ENCODE measurements at places on chromosomes 16 and 17.

DNA sequence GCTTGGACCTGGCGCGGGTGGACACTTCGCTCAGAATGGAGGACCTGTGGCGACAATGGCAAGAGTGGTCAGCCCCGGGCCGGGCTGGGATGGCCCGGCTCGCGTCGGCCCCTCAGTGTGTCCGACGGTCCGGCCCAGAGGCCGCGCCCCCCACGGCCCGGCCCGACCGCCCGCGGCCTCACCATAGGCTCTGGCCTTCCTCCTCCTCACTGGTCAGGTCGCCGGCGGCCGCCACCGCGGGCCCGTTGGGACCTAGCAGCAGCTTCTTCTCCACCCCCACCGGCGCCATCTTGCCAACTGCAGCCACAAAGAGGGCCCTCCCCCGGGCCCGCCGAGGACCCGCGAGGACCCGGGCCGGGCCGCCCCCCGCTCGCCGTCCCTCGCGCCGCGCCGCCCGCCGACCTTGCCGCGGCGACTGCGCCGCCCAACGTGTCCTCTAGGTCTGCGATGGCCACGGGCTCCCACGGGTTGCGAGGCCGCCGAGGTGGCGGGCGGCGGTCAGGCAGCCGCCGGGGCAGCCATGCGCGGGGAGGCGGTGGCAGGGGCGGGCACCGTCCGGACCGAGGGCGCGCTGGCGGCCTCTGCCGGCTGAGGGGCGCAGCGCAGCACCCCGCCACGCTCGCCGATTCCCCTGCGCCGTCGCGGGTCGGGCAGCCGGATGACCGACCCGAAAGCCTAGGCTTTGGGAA lies at the start of gene DYNC1LI2:
Gene DYNC1LI2 (minus strand): TSS at position 307 of the 689 bp plus-strand sequence. CDS start 18 bp downstream, at position 289.
- DNase-seq, result peak; percentile 72

DNA sequence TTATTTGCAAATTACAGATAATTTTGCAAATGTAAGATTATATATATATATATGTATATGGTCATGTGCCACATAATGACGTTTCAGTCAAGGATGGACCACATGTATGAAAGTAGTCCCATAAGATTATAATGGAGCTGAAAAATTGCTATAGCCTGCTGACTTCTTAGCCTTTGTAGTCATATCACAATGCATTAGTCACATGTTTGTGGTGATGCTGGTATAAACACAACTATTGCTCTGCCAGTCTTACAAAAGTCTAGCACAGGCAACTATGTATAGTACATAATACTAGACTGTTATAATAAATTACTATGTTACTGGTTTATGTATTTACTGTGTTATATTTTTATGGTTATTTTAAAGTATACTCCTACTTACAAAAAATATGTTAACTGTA lies 444.3 kb downstream of the KCNJ2 start:
- no peak for DNase-seq

GRCh38 chr16:69199382-69199781 lies 12.4 kb downstream of the SNTB2 start:
- DNase-seq, result no peak

- no peak for DNase-seq
Observed at GRCh38 chr16:47486856-47487255, 25.7 kb downstream of the PHKB start.

GRCh38 chr16:90010676-90011507 lies 8.4 kb downstream of the DBNDD1 start:
- DNase-seq, result no peak

DNA sequence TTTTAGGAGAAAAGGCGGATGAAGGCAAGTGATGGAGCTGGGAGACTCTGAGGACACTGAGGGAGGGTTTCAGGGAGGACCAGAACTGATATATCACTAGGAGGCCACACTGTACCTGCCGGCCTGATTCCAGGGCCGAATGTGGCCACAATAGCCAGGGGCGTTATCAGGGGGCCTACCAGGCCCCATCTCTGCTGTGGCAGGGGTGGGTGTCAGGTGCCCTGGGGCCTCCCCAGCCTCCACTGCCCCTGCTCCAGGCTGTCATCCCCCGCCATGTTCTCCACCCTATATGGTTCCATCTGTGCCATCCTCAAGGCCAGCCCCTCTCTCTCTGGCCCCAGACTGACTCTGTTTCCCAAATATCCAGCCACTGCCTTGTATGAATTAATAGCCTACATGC lies 246.5 kb downstream of the GSG1L start:
- DNase-seq, result no peak

DNA sequence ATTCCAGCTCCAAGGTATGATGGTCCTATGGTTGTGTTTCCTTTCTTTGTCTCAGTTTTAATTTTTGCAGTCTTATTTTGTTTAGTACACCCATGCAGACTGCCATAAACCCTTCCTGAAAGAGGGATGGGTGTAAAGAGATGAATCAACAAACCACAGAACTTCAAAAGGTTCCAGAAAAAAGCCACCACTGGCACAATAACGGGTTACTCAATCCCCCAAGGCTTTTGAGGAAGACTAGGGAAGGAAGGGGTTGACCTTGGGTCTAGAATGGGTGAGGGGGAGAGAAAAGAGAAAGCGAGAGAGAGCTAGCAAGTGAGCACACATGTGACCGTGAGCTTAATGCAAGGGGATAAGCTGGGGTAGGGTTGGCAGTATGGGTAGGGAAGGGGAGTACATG lies 168.1 kb downstream of the XYLT1 start:
- no peak for DNase-seq

- DNase-seq, result peak; percentile 86
Observed at GRCh38 chr17:75250009-75250471, 11.4 kb downstream of the GGA3 start.

DNA sequence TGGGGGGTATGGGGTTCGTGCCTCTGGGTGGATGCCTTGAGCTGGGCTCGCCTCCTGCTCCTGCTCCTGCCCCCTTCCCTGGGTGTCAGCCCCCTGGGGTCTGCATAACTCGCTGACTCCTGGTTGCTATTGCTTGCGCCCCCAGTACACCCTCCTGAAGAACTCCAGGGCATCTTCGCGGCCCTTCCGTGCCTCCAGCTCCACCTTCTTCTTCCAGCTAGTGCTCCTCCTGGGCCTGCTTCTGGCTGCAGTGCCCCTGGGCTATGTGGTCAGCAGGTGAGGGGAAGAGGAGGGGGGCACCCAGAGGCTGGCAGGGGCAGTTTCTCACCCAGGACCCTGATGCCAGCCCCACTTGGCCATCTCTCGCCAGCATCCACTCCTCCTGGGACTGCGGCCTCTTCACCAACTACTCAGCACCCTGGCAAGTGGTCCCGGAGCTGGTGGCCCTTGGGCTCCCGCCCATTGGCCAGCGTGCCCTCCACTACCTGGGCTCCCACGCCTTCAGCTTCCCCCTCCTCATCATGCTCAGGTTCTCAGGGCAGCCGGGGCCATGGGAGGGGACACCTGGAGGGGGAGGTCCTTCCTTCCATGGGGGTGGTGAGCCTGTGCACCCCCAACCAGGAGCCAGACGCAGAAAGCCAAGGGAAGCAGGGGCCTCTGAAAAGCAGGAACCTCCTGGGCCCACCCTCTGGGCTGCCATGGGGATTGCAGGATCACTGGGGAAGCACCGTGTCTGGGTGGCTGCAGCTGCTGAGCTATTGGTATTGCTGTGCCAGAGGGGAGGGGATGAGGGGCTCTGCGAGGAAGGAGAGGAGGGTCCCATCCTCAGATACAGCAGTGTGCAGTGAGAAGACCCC lies 7.8 kb upstream of the C17orf99 start:
- no peak for DNase-seq

GRCh38 chr17:70144260-70144846 lies 25.0 kb upstream of the KCNJ2 start:
- no peak for DNase-seq

DNA sequence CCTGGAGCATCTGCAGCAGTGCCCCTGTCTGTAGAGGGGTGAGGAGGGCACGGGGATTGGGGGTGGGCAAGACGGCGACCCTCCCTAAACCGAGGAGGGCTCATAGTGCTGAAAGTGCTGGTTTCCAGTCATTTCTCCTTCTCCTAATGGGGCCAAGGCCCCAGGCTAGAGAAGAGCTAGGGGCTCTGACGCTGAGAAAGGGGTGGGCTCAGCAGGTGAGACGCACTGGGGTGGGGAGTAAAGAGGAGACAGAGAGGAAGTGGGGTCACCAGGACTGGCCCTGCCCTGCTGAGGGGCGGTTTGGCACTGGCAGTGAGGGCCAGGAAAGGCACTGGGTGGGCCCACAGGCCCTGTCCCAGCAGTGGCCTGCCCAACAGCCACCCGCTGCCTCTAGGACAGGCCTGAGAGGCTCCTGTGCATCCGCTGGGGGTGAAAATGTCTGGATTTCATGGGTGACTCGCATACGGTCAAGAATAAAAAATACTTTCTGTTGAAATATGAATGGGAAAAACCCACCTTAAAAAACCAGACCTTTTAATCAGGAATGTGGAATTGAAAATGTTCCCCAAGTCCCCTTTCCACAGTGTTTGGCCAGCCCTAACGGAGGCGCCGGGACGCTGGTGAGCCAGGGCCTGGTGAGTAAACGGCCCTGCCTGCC lies 122.4 kb upstream of the SMURF2 start:
- no peak for DNase-seq

GRCh38 chr16:53761962-53762703 lies 58.2 kb downstream of the FTO start:
- no peak for DNase-seq

DNA sequence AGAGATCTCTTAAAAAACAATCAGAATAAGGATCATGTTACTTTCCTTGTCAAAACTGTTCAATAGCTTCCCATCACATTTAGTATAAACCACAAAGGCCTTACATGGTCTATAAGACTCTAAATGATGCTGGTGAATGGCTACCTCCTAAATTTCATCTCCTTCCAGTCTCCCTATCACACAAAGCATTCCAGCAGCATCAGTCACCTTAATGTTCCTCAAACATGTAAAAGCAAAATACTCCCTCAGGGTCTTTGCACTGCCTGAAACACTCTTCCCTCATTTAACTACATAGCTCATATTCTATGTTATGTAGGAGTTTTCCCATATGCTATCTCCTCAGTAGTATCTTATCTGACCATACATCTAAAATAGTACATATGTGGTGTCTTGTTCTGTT lies 53.5 kb upstream of the INTS2 start:
- DNase-seq, result no peak

GRCh38 chr17:13437966-13438779 lies 163.6 kb downstream of the HS3ST3A1 start:
- DNase-seq, result no peak

GRCh38 chr16:19137201-19138128 lies 23.7 kb downstream of the ITPRIPL2 start:
- DNase-seq, result no peak

- no peak for DNase-seq
Observed at GRCh38 chr16:77833921-77834634, 45.7 kb downstream of the VAT1L start.

DNA sequence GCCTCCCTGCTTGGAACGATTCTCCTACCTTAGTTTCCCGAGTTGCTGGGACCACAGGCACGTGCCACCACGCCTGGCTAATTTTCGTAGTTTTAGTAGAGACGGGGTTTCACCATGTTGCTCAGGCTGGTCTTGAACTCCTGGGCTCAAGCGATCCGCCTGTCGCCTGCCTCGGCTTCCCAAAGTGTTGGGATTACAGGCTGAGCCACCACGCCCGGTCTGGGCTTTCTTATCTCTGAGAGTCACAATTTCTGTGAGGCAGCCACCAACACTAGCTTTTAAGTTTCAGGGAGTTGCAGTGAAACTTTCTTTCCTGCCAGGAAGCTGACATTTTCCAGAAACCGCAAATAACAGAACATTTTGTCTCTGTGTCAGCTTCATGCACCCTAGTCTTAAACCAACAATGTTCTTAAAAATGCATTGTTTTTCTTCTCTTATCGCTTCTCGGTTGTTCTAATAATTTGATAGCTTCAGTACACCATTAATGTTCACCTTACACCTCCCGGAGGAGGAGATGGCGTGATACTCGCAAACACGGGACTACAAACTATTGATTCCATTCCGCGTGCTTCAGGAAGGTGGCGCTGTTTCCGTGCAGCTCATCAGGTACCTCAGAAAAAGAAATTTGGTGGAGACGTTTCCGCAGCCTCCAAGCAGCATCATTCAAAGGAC lies 7.4 kb upstream of the DHRS7B start:
- peak; percentile 50 for DNase-seq

DNA sequence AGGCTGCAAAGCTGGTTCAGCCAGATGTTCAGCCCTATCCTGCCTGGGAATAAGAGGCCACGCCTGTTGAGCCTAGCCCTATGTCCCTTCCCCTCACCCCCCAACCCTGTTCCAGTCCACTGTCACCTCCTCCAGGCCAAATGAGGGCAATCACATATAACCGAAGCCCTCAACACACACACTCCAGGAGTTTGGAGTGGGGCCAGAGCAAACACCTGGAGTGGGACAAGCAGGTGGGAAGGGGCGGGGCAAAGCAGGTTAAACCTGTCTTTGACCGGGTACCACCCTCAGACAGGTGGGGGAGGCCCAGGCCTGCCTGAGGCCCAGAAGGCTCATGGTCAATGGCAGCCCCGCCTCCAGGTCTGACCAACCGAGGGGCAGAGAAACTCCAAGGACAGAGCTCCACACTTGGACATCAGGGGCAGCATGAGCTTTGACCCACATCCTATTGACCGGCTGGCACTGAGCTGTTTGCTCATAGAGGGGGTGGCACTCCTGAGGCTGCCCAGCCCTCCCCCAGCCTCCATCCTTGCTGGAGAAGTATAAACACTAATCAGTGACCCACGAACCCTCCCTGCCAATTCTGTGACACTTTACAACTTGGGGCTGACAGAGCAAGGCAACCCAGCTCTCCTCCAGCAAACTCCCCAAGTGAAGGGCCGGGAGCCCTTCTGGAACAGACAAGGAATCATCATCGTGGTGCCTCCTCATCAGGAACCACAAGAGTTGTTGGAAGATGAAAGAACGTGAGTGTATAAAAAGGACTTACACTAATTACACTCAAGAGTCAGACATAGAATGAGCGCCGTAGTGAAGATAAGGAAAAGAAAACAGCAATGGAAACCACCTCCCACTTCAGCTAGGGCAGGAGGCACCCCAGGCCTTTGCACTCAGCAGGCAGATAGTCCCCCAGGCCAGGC lies 1.5 kb downstream of the ESRP2 start:
- no peak for DNase-seq

GRCh38 chr17:81390873-81391255 lies 4.4 kb upstream of the BAHCC1 start:
- DNase-seq, result no peak

DNA sequence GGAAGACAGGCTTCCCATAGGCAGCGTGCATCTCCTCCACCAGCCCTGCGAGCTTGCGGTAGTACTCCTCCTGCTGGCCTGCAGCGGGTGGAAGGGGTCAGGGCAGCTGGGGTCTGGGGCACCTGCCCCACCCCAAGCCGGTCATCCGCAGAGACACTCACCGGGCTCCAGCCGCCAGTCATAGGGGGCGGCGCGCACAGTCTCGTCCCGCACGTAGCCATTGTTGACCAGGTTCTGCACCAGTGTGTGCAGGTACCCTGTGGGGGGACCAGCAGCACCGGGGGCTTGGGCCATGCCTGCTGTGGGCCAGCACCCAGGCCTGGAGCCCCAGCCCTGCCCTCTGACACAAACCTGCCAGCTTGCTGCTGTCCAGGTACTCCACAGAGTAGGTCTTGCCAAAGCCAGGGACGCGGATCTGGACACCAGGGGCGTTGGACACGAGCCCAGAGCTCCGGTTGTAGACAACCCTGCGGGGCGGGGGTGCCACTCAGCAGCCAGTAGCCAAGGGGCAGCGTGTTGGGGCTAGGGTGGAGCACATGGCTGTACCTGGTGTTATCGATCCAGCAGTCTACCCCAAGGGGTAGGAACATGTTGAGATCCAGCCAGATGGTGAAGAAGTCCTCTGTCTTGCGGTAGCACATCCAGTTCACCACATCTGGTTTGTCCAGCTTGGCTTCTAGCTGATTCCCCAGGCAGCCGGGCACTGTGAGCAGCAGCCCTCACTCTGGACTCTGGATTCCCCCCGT lies 1.2 kb downstream of the LCAT start:
- DNase-seq, result no peak
